ENCODE measurements at places on chromosomes 13 and 19.

GRCh38 chr19:46036744-46037128 is 4.1 kb downstream of the IGFL4 start:
- no peak for DNase-seq

- DNase-seq: no peak
Observed at GRCh38 chr19:7899751-7900378, 3.8 kb upstream of the MAP2K7 start.

GRCh38 chr13:75968103-75968838 is 332.1 kb downstream of the LMO7 start:
- no peak for DNase-seq

DNA sequence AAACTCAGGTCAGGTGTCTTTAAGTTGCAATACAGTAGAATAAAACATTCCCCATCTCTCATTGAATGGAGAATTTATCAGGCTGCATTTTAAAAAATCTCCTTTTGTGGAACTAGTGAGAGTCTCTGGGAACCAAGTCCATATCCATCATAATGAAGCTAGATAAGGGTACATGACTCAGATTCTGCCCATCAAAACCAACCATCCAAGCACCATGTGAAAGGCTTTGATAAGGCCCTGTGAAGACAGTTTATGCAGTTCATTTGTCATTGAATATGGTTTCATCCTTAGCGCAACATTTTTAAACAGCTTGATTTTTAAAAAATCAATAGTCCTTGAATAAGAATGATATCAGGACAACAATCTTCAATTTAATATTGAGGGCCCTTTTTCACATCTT is 56.3 kb upstream of the DIAPH3 start:
- no peak for DNase-seq

DNA sequence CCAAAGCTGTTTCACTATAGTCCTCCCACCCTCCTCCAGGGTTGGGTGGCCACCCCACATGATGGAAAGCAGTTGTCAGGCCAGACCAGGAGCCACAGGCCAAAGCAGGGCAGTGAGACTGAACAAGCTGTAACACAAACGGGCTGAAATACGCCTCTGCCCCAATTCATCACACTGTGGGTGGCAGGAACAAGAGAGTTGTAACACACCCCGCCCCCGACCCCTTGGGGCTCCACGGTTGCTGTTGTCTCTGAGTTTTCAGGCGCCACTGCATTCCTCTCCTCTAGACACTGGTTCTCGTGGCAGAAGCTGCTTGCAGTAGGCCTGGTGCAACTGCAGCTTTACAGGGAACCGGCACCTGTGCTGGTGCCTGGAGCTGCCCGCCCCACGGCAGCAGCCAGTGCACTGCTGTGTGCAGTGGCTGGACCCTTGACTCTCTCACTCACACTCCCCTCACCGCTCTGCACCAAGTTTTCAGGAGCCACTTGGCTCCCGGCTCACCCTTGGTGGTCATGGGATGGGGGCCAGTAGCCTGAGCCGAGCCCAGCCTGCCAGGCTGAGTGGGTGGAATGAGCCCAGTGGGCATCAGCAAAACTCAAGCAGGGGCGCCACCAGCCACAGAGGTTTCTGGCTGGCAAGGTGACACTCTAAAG is 1314.5 kb upstream of the MIR17HG start:
- no peak for DNase-seq

- no peak for DNase-seq
Observed at GRCh38 chr13:112236016-112236415, 140.1 kb upstream of the SPACA7 start.

DNA sequence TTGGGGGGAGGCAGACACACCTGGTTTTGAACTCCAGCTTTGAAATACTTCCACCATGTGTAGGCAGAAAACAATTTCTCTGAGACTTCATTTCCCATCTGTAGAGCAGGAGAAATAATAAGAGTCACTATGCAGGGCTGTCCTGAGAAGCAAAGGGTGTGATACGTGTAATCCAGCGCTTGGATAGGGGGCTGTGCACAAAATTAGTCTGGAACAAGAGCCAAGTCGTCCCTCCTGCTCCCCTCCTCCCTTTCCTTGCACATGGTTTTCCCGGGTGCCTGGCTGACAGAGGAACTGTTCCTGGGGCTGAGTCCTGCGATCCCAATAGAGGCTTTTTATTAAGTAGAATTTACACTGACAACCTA is 29.6 kb upstream of the UBE2L5 start:
- DNase-seq: no peak

DNA sequence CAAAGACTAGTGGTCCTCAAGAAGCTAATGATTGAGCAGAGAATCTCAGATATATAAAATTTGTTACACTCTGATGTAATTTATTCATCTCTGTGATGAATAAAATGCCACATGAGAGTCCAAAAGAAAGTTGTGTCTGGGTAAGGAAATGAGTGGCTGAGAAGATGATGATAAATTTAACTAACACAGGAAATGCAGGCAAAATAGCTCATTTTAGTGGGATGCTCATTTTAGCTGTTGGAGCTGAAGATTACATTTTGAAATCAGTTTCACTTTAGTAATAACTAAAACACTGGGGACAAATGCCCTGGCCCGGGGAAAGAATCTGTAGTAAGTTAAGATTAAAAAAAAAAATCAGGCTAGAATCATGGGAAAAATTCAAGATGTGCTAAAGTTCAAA is 35.2 kb downstream of the SPRY2 start:
- no peak for DNase-seq

GRCh38 chr13:71360041-71360440 is 507.0 kb downstream of the DACH1 start:
- no peak for DNase-seq

GRCh38 chr19:1655131-1655981 is 2.9 kb upstream of the TCF3 start:
- no peak for DNase-seq

DNA sequence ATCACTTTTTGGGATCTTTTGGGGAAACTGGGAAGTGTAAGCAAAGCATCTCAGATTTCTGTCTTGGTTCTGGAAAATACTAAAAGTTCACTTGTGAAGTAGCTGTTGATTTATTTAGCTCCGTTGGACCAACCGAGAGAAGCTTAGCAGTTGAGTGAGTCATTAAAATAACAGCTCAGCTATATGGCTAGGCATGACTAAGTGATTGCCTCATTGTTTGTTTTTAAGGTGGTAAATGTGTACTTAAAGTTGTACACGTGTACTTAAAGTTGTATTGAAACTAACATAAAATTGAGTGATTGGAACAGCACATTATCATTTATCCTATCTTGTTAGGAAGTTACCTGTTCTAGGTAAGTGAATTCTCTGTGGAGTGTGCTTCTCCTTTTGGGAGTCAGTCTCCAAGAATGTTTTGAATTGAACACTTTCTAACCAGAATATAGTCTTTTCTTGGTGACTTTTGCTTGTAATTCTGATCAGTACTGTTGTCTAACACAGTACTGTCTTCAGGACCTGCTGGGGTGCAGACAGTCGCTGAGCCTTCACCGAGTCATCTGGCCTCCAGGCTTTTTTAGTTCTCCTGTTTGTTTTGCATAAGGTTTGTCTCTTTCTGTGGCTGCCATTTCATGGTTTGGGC is 2.9 kb upstream of the DCUN1D2 start:
- no peak for DNase-seq

DNA sequence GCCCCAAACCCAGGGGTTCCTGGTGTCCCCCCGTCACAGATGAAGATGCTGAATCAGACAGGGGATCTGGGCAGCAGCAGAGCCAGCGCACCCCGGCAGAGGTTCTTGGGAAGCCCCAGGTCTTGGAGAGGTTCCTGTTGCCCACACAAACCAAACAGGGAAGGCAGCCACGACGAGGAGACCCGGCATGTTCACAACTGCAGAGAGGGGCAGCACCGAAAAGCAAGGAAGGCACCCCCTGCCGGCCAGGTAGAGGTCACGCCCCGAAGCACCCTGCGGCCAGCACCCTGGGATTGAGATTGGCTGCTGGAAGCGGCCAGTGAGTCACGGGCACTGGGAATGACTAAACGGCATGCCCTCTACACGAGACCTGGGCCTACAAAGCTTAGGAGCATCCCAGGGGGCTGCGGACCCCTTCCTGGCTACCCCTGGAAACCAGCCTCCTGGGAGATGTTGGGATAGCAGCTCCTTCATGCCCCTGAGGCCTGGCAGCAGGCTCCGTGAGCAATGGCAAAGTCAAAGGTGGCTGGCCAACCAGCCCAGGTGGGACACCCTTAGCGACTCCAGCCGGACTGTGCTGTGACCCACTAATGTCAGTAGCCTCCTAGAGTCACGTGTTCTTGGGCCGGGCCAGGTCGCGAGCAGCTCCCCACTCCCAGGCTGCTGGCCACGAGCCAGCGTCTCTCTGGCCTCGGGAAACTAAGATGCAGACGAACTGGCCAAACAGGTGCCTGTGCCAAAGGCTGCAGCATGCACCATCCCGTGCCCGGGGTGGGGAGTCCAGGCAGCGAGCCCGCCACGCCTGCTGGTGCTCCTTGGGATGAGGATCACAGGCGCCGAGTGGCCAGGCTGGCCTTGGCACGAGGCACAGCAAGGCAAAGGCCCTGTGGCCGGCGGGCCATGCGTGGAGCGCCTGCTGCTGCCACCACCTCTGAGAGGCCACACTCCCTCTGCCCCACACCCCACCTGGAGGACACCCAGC is 43.2 kb downstream of the MLLT1 start:
- DNase-seq: no peak

- DNase-seq: no peak
Observed at GRCh38 chr13:59951011-59951410, 212.7 kb downstream of the DIAPH3 start.

DNA sequence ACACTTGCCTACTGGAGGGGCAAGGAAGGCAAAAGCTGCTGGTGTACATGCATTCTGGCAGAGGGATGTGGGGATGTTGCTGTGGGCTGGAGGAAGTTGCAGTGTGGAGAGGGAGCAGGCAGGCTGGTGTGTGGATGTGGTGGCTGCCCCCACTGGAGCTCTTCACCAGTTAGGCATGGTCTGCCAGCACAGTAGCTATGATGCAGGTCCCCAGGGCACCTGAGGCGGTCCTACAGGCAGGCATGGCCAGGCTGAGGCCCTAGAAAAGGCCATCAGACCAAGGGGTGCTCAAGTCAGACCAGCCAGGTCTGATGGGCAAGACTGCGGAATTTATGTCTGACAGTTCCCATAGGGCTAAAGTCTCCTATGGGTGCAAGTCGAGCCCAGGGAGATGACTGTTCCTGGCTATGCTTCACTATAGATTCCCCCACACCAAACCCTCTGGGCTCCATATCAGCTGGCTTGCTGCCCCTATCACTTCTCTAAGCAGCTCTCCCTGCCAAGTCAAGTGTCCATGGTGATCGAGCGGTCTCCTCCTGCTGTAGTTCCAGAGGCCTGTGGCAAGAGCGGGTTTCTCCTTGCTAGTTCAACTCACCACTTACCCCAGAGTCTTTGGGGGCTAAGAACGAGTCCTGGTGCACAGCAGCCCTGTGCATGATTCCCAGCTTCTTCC is 473.1 kb downstream of the TDRD3 start:
- no peak for DNase-seq

GRCh38 chr13:80168089-80168850 is 172.7 kb downstream of the SPRY2 start:
- peak; percentile 65 for DNase-seq

DNA sequence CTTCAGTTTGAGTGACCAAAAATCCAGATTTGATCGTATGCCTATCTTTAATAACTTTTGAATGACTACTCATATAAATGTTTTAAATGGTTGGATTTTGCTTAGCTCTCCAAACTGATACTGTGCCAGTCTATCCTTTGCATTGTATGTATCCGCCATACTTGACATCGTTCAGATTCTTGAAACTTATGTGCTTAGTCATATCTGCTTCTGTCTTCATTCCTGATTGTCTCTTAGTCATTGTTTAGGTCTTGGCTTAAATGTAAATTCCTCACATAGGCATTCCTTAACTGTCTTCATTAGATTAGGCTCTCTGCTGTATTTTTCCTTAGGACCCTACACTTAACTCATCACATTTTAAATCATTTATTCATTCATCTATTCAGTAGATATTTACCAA is 126.0 kb downstream of the PCCA start:
- no peak for DNase-seq

- DNase-seq: no peak
Observed at GRCh38 chr19:13033819-13034611, 38.7 kb downstream of the NFIX start.

DNA sequence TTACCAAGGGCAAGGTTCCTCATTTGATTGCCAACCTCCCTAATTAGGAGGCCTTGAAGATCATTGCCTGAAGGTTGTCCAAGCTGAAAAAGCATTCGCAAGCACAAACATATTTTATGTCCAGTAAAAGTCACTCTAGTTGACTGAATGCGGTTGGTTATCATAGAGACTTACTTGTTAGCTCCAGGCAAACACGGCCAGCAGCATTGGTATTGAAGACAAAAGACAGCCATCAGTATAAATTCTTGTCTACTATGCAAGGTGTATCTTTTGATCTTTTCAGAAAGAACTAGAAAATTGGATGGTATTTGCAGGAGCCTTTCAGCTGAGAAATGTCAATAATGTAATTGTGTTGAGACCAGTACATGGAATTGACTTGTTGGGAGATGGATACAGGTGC is 129.9 kb downstream of the GPC6 start:
- no peak for DNase-seq

DNA sequence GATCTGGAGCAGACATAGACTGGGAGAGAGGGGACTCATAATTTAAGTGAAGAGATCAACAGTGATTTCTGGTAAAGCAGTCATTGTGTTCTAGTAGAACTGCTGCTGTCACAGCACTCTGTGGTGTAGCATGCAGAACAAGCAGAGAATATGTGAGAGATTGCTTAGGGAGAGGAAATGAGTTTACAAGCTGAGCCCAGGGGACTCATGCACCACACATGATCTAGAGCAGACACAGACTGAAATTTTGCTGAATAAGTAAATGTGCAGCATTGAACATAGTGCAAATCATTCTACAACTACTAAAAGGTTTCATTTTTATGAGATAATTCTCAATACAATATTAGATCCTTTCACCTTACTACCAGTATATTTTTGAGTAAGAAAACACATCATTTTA is 125.7 kb downstream of the MYO16 start:
- no peak for DNase-seq

DNA sequence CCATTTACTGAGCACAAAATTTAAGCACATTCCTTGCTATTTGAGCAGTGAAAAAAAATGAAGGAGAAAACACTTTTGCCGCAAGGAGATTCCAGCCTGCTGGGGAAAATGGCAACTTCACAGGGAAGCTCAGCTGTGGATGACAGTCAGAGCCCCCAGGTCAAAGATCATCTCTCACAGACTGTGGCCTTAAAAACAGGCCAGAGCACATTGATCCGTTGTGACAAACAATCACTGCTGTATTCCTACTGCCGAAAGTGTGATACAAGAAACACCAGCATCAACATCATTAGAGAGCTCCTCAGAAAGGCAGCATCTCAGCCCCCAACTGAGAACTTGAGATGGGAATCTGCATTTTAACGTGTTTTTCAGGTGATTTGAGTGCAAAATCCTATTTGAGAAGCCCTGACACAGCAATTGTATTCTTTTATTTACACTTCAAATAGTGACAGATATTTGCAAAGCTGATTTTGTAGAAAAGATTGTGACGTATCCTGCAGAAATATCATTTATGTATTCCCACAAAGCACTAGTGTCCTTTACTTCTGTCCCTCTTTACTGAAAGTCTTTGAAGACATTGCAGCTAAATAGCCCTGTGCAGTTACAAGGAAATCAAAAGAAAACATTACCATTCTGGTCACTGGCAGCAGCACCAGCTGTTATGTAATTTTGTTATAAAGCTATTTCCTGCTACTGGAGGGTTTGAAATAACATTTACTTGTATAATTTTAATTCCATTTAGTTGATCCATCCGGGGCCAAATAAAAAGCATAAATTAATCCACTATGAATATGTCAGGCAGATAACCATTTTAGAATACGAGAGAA is 652.0 kb downstream of the LIG4 start:
- DNase-seq: no peak

- DNase-seq: no peak
Observed at GRCh38 chr19:53041366-53041765, 3.2 kb upstream of the ERVV-2 start.
